Ovary (tissue), 10 donors: ENCODE measurements at places on chromosomes 1 and 21.
A peak's percentile ranks its signal among the peaks of the same experiment; 100 is the strongest.

DNA sequence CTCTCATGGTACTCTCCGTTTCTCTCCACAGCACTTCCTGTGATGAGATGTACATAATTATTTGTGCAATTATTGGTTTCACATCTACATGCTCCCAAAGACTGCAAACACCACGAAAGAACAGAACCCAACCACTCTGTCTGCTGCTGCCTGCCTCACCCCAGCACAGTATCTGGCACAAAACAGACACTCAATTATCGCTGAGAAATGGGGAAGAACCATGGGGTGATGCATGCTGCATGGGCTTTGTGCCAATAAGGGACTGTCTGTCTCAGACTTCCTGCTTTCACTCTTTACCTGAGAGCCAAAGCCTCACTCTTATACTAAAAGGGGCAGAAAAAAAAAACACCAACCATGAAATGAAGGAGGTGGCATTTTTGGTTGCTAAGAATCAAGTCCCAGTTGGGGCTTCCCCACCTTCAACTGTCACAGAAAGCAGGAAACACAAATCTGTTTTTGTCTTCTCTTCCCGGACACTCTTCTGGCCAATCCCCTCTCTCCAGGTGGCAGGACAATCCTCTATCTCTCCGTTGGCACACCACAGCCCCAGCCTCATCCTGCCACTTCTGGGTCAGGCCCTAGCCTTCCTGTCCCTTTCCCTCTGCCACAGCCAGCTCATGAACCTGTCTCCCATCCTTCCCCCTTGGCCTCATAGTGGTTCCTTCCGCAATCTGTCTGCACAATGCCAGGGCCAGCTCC, 82.0 kb downstream of the TGFBR3 start:
- no peaks in the 10 kb centered on the region for H3K27me3 ChIP-seq
- H3K4me3 ChIP-seq, result no peak overlapping the region
- no peaks in the 10 kb centered on the region for H3K36me3 ChIP-seq
- peaks cover 36% of the 10 kb centered on the region for H3K4me1 ChIP-seq
- H3K27ac ChIP-seq, result peak overlapping the region; percentile 17

DNA sequence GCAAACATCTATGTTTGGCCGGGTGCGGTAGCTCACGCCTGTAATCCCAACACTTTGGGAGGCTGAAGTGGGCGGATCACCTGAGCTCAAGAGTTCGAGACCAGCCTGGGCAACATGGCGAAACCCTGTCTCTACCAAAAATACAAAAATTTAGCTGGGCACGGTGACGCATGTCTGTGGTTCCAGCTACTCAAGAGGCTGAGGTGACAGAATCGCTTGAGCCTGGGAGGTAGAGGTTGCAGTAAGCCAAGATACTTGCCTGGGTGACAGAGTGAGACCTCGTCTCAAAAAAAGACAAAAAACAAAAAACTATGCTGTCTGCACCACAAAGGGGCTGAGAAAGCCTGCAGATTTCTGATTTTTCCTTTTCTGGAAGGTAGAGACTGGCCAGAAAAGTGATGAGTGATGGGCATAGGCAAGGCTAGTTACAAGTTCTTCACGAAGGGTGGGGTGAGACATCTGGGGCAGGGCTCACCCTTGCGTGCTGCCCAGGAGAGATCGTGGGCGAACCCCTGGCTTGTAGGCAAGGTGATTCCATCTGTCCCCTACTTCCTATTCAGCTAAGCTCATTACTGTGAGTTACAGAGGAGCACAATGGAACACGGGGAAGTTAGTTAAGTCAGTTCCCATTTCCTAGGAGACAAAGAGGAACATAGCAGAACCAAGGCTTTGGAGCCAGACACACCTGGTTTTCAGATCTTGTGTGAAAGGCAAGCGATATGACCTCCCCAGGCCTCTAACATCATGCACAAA, 3.2 kb downstream of the SLC2A1 start:
- no peak overlapping the region for H3K27ac ChIP-seq
- H3K27me3 ChIP-seq, result no peaks in the 10 kb centered on the region
- H3K4me3 ChIP-seq, result no peak overlapping the region
- H3K36me3 ChIP-seq, result no peaks in the 10 kb centered on the region

DNA sequence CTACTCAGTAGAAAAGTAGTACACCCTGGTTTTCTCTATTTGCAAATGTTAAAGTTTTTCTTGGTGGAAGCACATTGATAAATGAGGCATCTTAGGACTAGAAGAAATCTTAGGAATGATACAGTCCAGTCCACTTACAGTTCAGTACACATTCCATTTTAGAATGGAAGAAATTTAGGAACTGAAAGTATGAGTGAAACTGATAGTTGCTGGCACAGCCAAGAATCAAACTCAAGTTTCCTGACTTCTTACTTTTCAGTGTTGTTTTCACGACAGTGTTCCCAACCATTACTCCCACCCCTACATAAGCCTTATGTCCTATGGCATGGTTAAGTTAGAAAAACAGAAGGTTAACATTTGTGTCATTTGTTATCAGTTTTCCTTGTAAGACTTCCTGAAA, 258.5 kb downstream of the BACH1 start:
- H3K27ac ChIP-seq, result no peak overlapping the region
- no peaks in the 10 kb centered on the region for H3K27me3 ChIP-seq
- no peak overlapping the region for H3K4me3 ChIP-seq
- no peak for DNase-seq

DNA sequence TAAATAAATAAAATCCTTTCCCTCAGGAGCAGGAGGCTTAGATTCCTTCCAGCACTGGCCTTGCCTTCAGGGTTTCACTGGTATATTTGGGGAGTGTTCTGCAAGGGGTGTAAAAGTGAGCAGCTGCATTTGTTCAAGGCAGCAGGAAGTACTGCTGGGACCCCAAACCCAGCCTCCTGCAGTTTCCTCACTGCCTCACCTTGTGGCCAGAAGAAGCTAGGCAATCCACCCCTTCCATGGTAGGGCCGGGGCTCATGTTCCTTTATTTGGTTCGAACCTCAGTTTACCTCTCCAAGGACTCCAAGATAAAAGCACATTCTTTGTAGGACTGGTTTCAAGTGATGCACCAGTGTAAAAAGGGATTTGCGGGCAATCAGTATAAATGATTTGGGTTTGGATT, 21.0 kb upstream of the CFAP126 start:
- H3K4me1 ChIP-seq, result no peaks in the 10 kb centered on the region
- H3K27ac ChIP-seq, result no peak overlapping the region
- no peaks in the 10 kb centered on the region for H3K36me3 ChIP-seq
- no peaks in the 10 kb centered on the region for H3K27me3 ChIP-seq

DNA sequence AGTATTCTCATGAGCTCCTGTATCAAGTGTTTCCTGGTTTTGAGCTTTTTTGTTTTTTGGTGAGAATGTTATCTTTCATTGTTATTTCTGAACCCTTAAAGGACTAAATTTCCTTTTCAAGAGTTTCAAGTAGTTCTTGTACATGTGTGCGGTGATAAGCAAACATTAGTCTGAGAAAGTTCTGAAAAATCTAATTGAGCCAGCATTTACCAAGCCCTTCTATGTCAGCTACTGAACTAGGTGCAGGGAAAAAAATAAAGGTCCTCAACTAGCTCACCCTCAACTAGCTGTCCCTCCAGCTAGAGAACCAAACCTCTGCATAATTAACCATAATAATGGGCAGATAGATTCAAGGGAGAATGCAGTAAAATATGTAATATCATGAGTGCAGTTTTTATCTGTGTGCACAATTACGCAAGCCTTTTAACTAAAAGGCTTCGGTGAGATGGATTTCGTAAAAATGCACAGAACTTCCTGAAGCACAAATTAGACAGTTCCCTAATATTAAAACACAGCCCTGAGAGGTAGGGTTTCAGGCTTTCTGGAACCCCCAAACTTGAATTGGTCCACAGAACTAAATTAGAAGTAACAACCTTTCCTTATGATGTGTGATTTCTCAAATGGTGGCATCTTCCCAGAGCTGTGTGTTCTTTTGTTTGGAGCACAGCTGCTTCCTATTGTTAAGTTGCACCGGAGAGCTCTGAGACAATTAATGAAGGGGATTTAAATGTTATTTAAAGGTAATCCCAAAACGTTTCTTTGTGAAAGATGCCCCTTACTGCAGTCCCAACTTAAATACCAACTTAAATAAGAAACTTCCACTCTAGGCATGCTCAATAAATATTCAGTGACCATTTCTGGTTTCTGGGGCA, 165.8 kb downstream of the NFIA start:
- H3K36me3 ChIP-seq, result no peaks in the 10 kb centered on the region
- H3K27me3 ChIP-seq, result no peaks in the 10 kb centered on the region
- no peak for DNase-seq
- H3K4me1 ChIP-seq, result peaks cover 11% of the 10 kb centered on the region
- no peak overlapping the region for H3K27ac ChIP-seq
- H3K4me3 ChIP-seq, result no peak overlapping the region

GRCh38 chr1:52556641-52557360, 3.9 kb upstream of the TUT4 start:
- no peak for DNase-seq
- H3K4me1 ChIP-seq, result no peaks in the 10 kb centered on the region
- H3K36me3 ChIP-seq, result no peaks in the 10 kb centered on the region
- no peaks in the 10 kb centered on the region for H3K27me3 ChIP-seq

DNA sequence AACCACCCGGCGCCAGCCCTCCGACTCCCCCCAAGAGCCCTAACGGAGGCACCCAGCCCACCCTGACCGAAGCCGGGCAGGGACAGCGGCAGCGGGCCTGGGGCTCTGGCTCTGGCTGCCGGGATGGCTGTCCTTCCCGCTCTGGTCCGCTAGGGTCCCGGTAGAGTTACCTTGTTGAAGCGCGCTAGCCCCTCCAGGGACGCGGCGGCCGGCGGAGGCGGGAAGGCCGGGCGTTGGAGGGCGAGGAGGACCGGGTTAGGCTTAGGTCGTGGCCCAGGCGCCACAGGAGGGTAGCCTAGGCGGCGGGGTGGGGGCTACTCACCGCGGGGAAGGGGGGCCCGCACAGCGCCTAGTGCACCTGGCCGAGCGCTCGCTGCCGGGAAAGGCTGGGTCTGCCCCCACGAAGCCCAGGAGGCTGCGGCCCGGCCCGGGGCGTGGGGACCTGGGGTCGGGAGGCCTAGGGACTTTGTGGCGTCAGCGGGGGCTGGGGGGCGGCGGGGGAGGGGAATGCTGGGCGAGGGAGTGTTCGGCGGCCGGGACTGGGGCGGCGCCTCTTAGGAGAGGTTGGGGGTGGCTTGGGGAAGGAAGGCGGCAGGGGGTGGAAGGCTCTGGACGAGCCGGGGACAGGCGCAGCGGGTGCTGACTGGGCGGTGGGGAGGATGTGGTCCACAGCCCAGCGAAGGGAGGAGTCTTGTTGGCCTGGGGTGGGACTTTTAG, at the start of gene TRIM17:
Gene TRIM17 (minus strand): TSS at position 645 of the 717 bp plus-strand sequence. CDS start 1,789 bp downstream, outside the sequence.
- no peak for DNase-seq
- peaks cover 13% of the 10 kb centered on the region for H3K4me1 ChIP-seq
- no peak within 1 kb of the TSS for H3K27ac ChIP-seq

DNA sequence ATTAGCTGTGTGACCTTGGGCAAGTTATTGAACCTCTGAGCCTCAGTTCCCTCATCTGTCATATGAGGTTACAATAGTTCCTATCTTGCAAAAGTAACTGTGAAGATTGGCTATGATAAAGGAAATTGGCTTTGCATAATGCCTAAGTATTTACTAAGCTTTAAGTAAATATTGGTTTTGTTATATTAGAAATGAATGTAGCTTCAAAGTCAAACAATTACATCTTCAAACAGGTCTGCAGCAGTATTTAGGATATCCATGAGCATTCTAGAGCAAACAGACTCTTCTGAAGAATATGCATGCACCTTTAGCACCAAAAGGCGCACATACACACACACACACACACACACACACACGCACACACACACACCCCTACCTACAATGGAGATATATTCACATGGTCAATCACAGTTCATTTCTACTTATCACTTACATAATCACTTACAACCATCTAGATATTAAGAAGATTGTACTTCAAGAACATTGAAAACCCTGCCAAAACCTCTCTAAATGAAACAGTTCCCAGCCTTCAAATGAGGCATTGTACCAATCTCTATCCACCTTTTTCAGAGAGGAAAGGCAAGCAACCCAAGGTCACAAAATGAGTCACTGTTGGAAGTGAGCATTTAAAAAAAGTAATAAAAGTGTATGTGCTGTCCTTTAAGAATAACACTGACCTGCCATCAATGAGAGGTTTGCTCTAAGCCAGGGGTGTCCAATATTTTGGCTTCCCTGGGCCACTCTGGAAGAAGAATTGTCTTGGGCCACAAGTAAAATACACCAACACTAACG, 13.4 kb upstream of the FAM43B start:
- H3K4me1 ChIP-seq, result peaks cover 5% of the 10 kb centered on the region
- H3K27ac ChIP-seq, result no peak overlapping the region
- no peaks in the 10 kb centered on the region for H3K27me3 ChIP-seq
- H3K36me3 ChIP-seq, result no peaks in the 10 kb centered on the region
